ENCODE measurements at places on chromosomes 13 and 19. TPM values are rescaled to one million over a fixed set of nuclear protein-coding genes. Genes with fewer than 3 reads are reported as not detected.

GYS1 gene
- 47.6 TPM for total RNA-seq

ZNF486 gene
- total RNA-seq, result 8.8 TPM

ZNF506 gene
- total RNA-seq, result 21.4 TPM

CYP2F1 gene
- 0.19 TPM for total RNA-seq

PSENEN gene
- 23.3 TPM for total RNA-seq

LGALS14 gene
- not detected for total RNA-seq
